AG09309 (cell line): ENCODE measurements at places on chromosomes 1 and 21.

GRCh38 chr1:29687601-29688244 is 451.4 kb downstream of the PTPRU start:
- no peak for DNase-seq

- peak; percentile 87 for DNase-seq
Observed at GRCh38 chr1:157968946-157969345, 24.5 kb upstream of the KIRREL1 start.

GRCh38 chr1:118246646-118247045 is 61.6 kb upstream of the SPAG17 start:
- no peak for DNase-seq

DNA sequence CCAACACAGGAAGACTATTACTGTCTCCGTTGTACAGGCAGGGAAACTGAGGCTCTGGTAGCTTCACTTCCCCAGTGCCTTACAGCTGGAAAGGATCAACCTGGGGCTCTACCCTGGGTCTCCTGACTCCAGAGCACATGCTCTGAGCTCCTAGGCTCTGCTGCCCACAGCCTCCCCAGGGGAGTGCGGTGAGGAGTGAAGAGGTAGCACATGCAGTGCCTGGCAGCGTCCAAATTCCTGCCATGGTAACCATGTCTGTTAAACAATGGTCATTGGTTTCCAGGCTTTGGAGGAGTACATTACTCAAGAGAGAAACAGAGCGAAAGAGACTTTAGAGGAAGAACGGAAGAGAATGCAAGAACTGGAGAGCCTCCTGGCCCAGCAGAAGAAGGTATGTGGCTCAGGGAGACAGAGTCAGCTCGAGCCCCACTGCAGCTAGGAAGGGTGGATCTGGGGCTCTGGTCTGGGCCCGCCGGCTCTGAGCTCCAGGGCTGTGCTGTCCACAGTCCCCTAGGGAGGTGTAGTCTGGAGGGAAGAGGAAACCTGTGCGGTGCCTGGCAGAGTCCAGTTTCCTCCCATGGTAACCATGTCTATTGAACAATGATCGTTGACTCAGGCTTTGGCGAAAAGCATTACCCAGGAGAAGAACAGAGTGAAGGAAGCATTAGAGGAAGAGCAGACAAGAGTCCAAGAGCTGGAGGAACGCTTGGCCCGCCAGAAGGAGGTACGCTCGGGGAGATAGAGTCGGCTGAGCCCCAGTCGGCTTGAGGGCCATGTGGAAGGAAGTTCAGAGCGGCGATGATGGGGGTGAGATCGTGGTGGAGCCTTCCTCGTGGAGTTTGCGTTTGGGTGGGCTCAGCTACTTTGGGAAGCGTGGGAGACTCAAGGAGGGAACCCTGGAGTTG is 64.6 kb upstream of the EFHD2 start:
- DNase-seq = no peak

GRCh38 chr1:94321662-94322061 is 84.3 kb upstream of the ARHGAP29 start:
- peak; percentile 81 for DNase-seq

DNA sequence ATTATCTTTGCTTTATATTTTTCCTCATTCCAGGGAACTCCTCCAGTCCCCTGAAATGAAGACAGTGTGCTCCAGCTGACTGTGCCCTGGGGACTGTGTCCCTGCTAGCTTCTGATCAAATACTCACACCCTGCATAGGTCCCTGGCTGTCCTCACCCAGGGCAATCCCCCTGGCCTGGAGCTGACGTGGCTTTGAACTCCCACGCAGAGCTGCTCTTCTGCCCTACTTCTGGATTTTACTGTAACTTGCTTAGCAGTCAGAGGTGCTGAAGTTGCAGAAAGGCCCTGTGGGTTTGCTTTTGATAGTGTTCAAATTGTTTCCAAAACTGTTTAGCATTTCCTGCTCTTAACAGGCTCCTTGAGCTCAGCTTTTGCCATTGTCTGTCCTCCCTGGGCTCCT is 186.5 kb downstream of the FASLG start:
- no peak for DNase-seq

- no peak for DNase-seq
Observed at GRCh38 chr1:211326528-211327345, at the start of gene TRAF5. TRAF5 (plus strand) TSS chr1:211326833; CDS start chr1:211353240, 26,407 bp downstream.

- DNase-seq = no peak
Observed at GRCh38 chr1:234706199-234706598, 96.2 kb upstream of the IRF2BP2 start.

- DNase-seq = peak; percentile 37
Observed at GRCh38 chr1:241531195-241532161, 700 bp upstream of the KMO start.
